Mucosa of gallbladder (tissue), 1 donor: ENCODE measurements at places on chromosomes 3 and 15.

GRCh38 chr3:144028798-144029411 lies 57.3 kb downstream of the DIPK2A start:
- DNase-seq = no peak

- no peak for DNase-seq
Observed at GRCh38 chr3:55574671-55575070, 87.6 kb upstream of the WNT5A start.

DNA sequence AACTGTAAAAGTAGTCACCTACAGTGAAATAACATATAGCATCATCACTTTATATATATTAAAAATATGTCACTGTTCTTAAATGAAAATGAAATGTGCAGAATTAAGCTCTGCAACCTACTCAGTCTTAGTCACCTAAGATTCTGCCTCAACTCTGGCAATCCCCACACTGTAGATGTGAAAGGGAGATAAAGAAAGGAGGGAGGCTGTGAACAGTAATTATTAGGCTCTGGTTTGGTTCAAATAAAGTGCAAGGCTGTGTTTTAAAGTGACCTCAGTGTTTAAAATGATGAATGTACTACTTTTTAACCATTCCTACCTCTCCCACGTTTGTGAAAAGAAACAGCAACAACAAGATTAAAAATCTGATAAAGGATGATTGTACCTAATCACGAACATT lies 72.2 kb downstream of the ATP8B4 start:
- no peak for DNase-seq

DNA sequence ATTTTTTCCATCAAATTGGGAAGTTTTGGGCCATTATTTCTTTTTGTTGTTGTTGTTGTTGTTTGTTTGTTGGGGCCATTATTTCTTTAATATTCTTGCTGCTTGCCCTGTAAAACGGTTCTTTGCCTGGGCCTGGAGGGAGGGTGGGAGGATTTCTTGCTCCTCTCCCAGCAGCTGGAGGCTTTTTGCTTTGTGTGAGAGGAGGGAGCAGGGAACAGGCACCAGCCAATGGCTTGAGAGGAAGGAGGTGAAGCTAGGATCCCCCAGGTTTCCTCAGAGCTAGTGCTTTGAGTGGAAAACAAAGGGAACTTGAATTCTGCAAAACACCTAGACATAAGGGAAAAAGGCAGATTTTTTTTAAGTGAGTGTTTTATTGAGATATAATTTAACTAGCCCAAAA lies 61.2 kb upstream of the DNAJC19 start:
- no peak for DNase-seq

- no peak for DNase-seq
Observed at GRCh38 chr3:50978991-50979667, 304.4 kb downstream of the DOCK3 start.

- peak; percentile 10 for DNase-seq
Observed at GRCh38 chr3:151976211-151977050, 103.0 kb downstream of the SUCNR1 start.

DNA sequence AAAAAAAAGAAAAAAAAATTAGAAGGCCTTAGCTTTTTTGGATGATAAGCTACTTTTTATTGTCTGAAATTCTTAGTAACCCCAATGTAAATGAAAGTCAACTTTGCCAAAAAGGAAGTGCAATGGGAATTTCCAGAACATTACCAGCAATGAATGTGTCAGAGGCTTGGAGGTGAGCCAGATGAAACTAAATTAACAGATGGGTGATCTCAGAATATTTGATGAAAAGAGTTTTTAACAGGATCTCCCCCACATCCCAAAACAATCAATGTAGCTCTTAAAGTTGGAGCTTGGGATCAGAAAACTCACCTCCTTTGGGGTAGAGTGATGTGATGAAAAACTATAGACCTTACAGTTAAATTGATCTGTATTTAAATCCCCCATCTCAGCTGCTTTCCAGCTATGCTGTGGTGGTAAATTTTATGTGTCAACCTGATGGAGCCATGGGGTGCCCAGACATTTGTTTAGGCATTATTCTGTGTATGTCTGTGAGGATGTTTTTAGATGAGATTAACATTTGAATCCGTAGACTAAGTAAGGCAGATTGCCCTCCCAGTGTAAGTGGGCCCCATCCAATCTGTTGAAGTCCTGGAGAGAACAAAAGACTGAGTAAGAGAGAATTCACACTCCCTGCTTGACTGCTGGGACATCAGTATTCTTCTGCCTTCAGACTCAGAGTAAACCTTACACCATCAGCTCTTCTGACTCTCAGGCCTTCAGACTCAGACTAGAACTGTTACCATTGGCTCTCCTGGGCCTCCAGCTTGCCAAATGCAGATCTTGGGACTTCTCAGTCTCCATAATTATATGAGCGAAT lies 84.3 kb upstream of the TNFSF10 start:
- DNase-seq = no peak

GRCh38 chr3:155963570-155963969 lies 93.1 kb downstream of the GMPS start:
- DNase-seq = no peak

DNA sequence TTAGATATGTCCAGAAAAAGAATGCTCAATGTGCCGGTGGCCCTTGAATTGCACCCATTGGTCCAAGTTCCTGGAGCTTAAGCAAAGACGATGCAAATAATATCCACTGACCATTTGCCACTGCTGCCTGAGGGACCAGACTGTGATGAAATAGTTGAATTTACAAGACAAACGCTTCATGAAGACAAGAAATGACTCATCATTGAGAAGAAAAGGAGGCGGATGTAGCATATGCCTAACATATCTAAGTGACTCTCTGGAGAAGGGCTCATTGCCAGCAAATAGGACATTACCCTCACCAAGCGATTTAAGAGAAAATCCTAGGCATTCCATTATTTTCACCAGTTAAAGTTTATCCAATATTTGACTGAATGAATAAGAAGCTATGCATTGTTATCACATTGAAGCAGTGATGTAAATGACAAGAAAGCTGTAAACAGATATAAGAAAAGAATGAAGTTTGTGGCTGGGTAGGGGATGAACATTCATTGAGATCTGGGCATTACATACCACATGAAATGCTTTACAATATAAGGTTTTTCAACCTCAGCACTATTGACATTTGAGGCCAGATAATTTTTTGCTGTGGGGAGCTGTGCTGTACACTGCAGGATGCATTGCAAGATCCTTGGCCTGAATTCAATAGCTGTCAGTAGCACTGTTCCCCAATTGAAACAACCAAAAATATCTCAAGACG lies 48.9 kb upstream of the CPNE4 start:
- no peak for DNase-seq

- no peak for DNase-seq
Observed at GRCh38 chr3:13688034-13688433, 139.1 kb downstream of the FBLN2 start.

DNA sequence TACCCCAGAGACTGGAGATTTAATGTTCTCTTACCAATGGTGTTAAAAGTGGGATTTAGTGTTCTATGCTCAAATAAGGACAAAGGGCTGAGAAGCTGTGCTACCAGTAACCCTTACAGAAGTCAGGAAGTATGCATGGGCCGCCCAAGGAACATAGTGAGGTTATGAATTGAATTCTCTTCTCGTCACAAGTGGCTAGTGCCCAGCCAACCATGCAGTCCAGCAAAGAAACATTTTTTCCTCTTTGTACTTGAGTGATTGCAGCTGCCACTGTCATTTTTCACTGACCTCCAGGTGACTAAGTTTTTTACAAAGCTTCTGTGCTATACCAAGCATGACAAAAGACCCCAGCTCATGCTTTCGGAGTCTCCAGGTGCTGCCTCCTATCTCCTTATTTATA lies 110.6 kb upstream of the DCBLD2 start:
- no peak for DNase-seq
